Liver (tissue), 10 donors: ENCODE measurements at places on chromosomes 6 and 20. TPM values are rescaled to one million over a fixed set of nuclear protein-coding genes. Genes with fewer than 3 reads are reported as not detected.

The TTLL9 gene
- not detected for total RNA-seq

The ERVFRD-1 gene
- 0.14 TPM for total RNA-seq

The BPIFB4 gene
- not detected for total RNA-seq

The TMC2 gene
- not detected for total RNA-seq

The NKAIN2 gene
- 0.14 TPM for total RNA-seq

The OPN5 gene
- total RNA-seq, result not detected

The CYP39A1 gene
- 18.3 TPM for total RNA-seq

The SRMS gene
- not detected for total RNA-seq

The SIM1 gene
- not detected for total RNA-seq

The ARMC2 gene
- 0.51 TPM for total RNA-seq

The SLC35D3 gene
- total RNA-seq, result not detected

The HTR1E gene
- total RNA-seq, result not detected

The RCAN2 gene
- 8.2 TPM for total RNA-seq

The CAPN11 gene
- 0.19 TPM for total RNA-seq

The CST2 gene
- total RNA-seq, result not detected

The ABHD16B gene
- not detected for total RNA-seq

The ZSCAN23 gene
- total RNA-seq, result 0.65 TPM

The DLK2 gene
- total RNA-seq, result not detected

The MYB gene
- total RNA-seq, result 0.08 TPM

The TRIM15 gene
- 2.2 TPM for total RNA-seq

The GSTA4 gene
- total RNA-seq, result 14.0 TPM

The SCP2D1 gene
- total RNA-seq, result not detected

The CENPB gene
- total RNA-seq, result 20.3 TPM

The ADGRF1 gene
- not detected for total RNA-seq
